A172 (cell line): ENCODE measurements at places on chromosomes 12 and 14.

- peak; percentile 84 for DNase-seq
Observed at GRCh38 chr12:49580572-49581535, 12.9 kb upstream of the MCRS1 start.

- no peak for DNase-seq
Observed at GRCh38 chr14:58882577-58883018, 244.8 kb downstream of the DACT1 start.

DNA sequence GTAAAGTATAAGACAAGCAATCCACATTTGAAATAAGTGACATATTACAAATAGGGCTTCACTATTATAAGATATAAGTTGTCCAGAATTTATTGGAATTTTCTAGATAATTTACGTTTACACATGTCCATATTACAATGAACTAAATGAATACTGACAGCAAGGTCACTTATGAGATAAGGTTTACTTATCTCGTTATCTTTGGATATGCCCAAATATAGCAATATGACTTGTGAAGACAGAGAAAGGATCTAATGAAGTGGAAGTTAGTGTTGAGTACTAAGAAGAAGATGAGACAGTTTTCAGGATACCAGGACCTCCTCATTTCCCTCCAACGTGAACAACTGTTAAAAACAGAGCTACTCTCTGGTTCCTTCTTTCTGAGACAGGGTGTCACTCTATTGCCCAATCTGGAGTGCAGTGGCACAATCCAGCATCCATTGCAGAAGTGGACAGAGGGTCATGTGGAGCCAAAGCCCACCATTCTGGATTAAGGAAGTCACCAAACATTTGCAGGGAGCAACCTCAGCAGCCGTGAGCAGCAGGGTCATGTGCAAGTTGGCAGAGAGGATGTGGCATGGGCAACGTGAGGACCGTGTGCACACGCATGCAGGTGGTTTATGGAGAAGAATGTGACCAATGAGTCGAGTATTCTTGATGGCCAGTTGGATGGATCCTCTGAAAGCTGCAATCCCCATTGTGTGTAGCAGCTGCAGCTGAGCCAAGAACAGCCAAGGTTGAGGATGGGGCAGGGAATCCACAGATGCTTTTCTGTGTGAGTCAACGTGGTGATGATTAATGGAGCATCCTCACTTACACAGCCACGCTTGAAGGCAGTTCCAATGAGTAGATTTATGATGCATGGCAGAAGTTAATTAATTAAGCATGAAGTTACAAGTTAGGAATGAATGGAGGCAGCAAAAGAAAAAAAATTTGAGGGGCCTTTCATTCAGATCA lies 111.0 kb downstream of the BICD1 start:
- DNase-seq = peak; percentile 79

DNA sequence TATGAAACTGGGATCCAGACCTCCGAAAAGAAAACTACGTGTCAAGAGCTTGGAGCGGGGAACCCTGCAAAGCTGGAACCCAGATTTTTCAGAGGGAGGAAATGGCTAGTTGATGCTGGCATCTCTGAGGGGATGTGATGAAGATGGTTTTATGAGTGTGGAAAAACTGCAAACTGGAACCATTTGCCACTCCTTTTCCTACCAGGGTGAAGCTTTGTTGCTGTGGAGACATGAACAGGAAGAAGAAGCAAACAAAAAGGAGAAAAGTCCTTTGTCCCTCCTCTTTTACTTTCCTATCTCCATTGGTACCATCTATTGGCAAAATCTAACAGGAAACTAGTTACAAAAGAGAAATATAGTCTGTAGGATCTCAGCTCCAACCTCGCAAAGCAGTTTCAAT lies 39.2 kb downstream of the CDK17 start:
- DNase-seq = no peak

- DNase-seq = no peak
Observed at GRCh38 chr12:114425031-114425626, 19.2 kb upstream of the TBX5 start.

DNA sequence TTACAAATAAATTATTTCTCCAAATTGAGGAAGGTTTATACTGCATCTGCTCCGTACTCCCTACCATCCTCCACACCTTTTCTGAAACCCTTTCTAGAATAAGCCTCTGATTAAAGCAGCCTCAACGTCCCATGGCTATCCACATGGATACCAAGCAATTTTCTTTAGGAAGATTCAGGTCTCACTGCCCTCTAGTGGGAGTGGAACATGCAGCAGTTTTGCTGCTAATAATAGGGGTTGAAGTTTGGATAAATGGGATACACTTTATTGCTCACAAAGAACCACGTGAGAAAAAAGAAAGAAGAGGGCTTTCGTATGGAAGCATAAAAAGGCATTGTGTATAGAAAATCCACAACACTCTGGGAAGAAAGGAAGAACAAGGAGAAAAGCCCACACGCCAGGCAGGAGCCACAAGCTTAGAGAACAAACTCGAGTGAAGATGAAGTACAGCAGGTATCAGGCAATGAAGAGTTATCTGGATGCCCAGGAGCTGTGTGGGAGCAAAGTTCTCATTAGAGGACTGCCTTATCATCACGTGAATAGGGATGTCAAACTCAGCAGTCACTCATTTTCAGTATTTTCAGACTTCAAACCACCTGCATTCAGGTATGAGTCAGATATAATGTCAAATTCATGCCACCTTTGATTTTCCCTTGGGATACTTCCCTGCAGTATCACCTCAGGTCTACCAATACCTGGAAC lies 45.8 kb downstream of the CCER1 start:
- DNase-seq = peak; percentile 54

DNA sequence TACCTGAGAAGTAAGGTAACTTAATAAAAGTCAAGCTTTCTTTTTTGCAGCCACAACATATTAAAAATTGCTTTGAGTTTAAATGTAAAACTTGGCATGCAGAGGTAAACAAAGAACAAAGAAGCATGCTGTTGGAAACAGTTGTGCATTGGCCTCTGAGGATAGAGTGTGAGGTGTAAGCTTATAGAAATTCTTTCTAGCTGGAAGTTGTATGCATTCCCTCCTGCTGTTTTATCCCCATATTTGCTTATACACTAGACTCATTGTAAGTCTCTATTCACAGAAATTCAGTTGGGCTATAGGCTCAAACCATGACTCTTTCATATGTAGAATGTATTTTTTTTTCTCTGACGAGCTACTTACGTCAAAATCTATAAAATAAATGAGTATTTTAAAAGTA lies 316.3 kb downstream of the SLC6A15 start:
- no peak for DNase-seq

GRCh38 chr14:78324353-78324752 lies 154.2 kb downstream of the NRXN3 start:
- DNase-seq = no peak

DNA sequence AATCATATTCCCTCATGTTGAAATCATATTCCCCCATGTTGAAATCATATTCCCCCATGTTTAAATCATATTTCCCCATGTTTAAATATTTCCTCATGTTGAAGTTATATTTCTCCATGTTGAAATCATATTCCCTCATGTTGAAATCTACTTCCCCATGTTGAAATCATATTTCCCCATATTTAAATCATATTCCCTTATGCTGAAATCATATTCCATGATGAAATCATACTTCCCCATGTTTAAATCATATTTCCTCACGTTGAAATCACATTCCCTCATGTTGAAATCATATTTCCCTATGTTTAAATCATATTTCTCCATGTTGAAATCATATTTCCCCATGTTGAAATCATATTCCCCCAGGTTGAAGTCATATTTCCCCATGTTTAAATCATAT lies 34.6 kb upstream of the ADGRD1 start:
- no peak for DNase-seq

GRCh38 chr12:132604668-132605441 lies 5.5 kb downstream of the LRCOL1 start:
- DNase-seq = no peak

GRCh38 chr14:89810101-89810500 lies 144.4 kb downstream of the EFCAB11 start:
- no peak for DNase-seq

GRCh38 chr12:19129486-19130223 lies at the start of gene PLEKHA5:
Gene PLEKHA5, plus strand, starts transcription at chr12:19129733. Its CDS starts 67 bp downstream, at chr12:19129800.
- DNase-seq = peak; percentile 36

DNA sequence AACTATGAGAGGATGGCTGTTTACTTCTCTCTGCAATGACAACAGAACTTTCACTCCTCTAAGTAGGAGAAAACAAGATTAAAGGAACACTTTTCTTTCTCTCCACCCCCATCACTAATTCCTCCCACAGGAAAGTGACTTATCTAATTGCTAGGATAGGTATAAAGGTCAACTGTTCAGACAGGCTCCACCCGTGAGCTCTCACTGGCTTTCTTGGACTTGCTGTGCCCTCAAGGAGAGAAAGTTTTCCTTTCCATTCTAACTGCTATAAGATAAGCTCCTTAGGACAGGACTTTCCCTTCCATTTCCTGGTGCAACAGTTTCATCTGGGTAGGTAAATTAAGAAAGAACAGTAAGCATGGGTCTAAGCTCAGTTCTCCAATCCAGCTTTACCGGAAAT lies 4.8 kb downstream of the SLC41A2 start:
- DNase-seq = no peak

GRCh38 chr12:104347374-104348075 lies 44.0 kb downstream of the EID3 start:
- DNase-seq = no peak

DNA sequence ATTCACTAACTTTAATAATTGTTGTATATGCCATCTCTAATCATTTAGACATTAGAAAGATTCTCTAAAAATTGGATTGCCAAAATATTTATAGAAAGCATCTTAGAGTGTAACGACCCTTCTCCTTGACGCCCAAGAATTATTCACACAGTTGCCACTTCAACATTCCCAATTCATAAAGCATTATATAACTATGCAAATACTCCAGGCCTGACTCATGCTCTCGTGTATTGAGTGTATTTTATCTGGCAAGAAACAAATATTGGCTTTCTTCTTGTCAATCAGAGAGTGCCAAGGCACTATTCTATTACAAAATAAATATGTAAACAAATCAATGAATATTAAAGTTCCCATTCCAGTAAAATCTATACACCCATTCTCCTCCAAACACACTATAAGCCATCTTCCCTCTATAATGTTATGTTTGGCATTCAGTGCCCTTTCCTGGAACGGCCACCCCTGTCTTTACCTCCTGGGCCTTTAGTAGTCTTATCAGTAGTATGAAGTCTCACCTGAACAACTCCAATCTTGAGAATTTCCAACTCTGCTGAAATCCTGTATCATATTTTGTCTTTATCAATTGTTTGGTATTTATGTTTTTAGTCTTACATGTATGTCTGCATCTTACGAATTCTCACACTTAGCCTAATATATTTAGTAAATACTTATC lies 182.6 kb downstream of the PIK3C2G start:
- no peak for DNase-seq

GRCh38 chr12:13339538-13339937 lies 143.0 kb downstream of the EMP1 start:
- DNase-seq = peak; percentile 66

GRCh38 chr12:124466216-124467128 lies 100.9 kb downstream of the NCOR2 start:
- DNase-seq = peak; percentile 67

DNA sequence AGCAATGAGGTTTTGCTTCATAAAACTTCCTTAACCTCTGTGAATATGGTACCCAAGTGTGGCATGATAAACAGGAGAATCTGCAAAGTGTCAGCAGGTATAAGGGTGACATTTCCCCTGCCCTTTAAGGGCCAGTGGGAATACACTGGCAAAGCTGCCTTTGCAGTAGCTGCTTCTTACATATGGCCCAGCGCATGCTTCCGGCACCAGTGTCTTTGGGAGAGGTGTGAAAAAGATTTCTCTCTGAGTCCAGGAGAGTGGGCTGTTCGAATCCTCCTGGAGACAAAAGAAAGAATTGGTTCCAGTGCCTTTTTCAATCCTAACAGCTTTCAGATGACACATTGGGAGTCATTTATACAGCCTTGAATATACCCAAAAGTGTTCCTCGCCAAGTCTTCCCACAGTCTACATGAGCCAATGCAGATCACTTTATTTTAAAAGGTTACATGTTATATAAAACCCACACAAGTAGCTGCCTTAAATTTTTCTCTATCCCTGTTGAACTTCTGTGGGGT lies 437.7 kb downstream of the PRKD1 start:
- DNase-seq = no peak

GRCh38 chr12:26830363-26830762 lies 2.6 kb downstream of the ITPR2 start:
- DNase-seq = no peak

DNA sequence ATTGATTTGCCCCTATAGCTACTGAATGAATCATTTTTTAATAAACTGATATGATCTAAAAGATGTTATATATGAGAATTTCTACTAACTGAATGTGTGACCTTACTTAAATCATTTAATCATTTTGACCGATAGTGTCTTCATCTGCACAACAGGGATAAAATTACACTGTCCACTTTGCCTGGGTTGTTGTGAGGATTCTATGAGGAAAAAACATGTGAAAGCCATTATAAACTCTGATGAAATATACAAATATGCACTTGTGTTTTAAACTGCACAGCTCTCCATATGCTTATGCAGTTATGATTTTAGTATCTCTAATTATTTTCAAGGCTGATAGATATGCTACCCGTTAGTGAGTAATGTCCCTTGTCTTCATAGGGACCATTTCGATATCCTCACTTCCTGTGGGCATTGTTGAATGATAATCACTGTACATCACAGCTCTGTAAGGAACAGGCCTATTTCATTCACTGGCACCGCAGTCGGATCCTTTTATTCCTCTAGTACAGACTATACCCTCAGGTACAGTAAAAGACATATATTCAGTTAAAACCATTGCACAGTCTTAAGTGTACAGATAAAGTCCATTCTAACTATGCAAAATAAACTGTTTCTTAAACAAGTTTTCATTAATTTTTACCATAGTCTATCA lies 88.7 kb upstream of the RAP1B start:
- DNase-seq = no peak

GRCh38 chr14:78340250-78340649 lies 170.1 kb downstream of the NRXN3 start:
- no peak for DNase-seq

- DNase-seq = no peak
Observed at GRCh38 chr14:63383776-63384367, 65.1 kb upstream of the GPHB5 start.

GRCh38 chr14:35296545-35296944 lies 4.4 kb downstream of the PSMA6 start:
- DNase-seq = no peak

DNA sequence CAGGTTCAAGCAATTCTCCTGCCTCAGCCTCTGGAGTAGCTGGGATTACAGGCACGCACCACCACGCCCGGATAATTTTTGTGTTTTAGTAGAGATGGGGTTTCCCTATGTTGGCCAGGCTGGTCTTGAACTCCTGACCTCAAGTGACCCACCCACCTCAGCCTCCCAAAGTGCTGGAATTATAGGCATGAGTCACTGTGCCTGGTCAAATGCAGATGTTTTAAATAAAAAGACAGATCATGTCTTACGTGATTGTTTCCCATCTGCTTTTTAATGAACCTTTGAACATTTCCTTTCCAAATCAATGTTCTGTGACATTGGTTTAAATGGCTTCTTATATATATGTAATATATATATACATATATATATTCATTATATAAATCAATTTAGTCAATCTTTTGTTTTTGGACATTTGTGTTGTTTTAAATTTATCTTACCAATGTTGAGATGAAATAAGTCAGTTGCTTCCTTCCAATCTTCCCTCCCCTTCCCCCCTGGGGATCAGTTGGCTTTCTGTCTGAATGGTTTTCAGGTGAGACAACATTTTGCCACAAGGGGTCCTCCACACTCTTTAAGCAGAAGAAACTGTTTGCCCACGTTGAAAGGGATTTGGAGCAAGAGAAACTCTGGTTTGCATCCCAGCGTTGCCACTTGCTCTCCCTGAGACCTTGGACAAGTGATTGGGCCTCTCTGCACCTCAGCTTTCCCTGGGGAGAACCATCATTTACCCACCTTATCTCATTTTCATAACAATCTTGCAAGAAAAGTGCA lies 47.6 kb upstream of the RBM19 start:
- peak; percentile 42 for DNase-seq
